ENCODE measurements at places on chromosomes 4 and X.

DNA sequence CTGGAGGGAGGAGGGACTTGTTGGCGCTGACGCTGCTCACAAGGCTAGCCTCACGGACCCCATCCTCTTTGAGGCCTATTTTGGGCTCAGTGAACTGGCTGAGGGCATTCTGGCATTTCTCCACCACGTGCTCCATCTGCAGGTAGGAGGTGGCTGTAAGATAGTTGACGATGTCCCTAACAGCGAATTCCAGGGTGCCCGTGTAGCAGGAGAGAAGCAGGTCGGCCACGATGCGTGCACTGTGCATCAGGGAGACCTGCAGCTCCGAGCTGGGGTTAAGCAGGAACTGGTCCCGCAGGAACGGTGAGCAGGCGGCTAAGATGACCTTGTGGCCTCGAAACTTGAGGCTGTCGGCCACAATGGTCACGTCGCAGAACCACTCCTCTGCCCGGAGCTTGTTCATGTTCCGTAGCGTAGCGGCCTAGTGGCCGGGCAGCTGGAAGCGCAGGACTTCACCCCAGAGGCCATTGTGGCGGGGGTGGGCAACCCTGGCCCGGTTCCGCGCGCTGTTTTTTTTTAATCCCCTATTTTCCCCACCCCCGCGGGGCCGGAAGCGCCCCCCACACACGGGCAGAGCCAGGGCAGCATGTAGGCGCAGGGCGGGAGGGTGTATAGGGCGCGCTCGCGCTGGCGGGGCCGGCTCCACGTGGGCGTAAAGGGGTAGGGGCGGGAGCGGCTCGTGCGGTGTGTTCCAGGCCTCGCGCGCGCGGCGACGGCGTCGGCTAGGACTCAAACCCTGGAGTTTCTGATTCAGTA is 73.2 kb downstream of the UBE2K start:
- DNase-seq = no peak

GRCh38 chr4:176741253-176741652 is 51.5 kb downstream of the VEGFC start:
- DNase-seq = no peak

DNA sequence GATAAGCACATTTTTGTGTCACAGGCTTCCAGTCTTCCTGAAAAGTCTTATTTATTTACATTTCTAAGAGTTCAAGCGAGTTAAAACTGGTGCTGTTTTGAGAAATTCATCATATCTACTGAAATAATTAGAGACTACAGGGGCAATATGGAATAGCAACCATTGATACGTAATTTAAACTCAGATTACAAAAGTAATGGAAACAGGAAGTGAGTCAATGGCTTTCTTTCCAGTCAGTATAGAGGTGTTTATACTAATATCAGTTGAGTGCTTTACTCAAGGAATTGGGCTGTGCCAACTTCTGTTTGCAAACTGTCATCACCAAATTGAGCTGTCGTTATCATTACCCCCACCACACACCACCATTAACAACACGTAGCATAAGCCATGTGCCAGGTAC is 222.7 kb downstream of the COL25A1 start:
- DNase-seq = no peak

- DNase-seq = no peak
Measured at GRCh38 chr4:76028350-76028765, 5.1 kb upstream of the CXCL10 start.
